ENCODE measurements at places on chromosomes 3 and 15. TPM values are rescaled to one million over a fixed set of nuclear protein-coding genes. Genes with fewer than 3 reads are reported as not detected.

NOP10 gene
- total RNA-seq, result 157 TPM

FAM227B gene
- total RNA-seq, result 0.71 TPM

HYAL3 gene
- total RNA-seq, result 1.4 TPM

ACAD9 gene
- total RNA-seq, result 46.3 TPM

SH2D7 gene
- total RNA-seq, result not detected

DNA sequence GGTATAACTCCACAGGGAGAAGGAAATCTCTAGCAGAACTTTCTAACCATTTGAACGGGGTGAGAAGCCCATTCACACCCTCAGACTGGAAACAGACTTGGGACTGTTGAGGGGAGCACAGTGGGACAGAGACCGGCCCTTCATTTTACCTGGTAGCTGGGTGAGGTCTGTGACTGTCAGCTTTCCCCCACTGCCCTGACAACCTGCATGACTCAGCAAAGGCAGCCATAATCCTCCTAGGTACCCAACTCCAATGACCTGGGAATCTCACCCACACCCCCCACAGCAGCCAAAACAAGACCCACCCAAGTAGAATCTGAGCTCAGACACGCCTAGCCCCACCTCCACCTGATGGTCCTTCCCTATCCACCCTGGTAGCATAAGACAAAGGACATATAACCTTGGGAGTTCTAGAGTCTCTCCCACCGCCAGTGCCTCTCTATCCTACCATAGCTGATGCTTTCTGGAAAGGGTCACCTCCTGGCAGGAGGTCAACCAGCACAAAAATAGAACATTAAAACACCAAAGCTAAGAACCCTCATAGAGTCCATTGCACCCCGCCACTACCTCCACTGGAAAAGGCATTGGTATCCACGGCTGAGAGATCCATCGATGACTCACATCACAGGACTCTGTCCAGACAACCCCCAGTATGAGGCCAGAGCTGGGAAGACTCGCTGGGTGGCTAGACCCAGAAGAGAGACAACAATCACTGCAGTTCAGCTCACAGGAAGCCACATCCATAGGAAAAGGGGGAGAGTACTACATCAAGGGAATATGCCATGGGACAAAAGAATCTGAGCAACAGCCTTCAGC lies 28.0 kb downstream of the SENP7 start:
- DNase-seq, result no peak

GRCh38 chr3:127625821-127626220 lies 3.2 kb upstream of the PODXL2 start:
- no peak for DNase-seq

- no peak for DNase-seq
Measured at GRCh38 chr15:58243070-58243469, 104.9 kb downstream of the AQP9 start.

DNA sequence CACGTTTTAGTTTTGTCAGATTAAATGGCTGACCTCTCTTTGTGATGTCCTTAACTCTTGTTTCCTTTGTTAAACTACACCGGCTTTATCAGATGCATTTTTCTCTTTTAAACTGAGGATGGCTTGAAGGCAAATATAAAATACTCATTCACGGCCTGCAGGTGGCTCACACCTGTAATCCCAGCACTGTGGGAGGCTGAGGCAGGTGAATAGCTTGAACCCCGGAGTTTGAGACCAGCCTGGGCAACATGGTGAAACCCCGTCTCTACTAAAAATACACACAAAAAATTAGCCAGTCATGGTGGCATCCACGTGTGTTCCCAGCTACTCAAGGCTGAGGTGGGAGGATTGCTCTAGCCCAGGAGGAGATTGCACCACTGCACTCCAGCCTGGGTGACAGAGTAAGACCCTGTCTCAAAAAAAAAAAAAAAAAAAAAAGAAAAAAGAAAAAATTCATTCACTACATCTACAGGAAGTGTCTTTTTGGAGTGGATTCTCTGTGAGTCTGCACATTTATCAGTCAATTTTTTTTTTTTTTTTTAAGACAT lies 34.7 kb upstream of the SACM1L start:
- DNase-seq, result no peak

- peak; percentile 80 for DNase-seq
Measured at GRCh38 chr3:141129541-141130011, 78.4 kb downstream of the SPSB4 start.

DNA sequence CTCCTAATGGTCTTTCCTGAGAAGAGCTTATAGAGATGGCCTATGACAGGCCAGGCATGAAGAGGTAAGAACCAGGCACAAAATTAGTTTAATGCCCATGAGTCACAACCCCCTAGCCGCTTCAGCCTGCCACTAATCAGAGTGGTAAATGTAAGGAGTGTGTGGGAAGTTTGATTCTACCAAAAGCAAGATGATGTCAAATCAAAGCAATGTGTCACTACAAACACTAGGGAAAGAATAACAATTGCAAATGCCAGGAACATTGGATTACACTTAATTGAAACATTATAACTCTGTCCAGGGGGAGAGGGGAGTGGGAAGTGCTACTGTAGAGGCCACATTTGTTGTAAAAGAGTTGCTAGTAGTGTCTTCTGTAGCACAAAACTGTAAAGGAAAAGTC lies 596.6 kb upstream of the AGTR1 start:
- DNase-seq, result no peak

DNA sequence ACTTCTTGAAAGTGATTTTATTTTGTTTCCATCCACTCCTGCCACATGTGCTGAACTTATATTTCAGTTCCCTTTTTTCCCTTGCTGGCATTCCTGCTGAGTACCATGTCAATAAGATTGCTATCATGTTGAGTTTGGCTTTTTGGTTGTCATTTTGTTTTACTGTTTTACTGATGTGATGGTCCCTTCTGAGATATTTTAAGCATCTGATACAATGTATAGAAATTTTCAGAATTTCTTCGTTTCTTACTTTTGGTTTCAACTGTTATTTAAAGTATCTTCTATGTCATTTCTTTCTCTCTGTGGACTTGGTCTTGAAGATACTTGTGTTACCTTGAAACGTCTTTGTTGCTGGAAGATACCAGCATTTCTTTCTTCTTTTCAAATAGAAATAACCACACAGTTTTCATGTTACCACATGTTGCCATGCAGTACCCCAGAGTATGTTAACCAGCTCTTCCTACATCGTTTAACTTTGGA lies 14.1 kb downstream of the SIDT1 start:
- no peak for DNase-seq

- no peak for DNase-seq
Measured at GRCh38 chr3:11236588-11237461, 35.4 kb upstream of the ATG7 start.

DNA sequence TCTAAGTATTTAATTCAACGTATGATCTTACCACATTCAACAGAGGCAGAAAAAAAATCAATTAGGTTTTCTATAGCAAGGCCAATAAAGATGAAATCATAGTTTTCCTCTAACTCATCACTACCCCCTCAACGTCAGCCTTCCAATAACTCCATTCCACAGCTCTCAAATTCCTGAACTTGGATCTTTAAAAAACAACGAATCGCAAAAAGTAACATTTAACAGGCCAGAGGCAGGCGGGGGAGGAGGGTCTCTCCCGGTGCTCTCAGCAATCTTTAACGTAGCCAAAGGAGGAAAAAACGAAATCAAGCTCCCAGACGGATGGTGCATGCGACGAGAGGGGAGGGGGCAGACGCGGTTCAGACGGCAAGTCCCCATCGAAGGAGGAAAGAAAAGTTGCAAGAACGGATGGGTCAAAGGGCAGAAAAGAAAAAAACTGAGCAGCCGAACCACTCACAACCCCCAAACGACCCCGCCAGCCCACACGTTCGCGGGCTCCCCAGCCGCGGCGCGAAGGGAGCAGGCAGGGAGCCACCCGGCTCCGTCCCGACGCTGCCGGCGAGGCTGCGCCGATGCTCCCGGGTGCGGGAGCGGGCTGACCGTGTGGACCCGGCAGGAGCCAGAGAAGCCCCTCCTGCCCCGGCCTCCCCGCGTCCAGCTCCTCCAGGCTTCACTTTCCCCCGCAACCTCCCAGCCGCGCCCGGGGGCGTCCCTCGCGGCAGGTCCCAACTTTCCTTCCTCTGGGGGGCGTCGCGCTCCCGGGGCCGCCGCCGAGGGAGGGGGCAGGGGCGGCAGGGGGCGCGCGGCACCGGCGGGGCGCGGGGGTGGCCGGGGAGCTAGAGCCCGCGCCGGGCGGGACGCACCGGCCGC lies 703 bp downstream of the PEAK1 start:
- no peak for DNase-seq

- DNase-seq, result no peak
Measured at GRCh38 chr15:98898122-98898521, 109.5 kb downstream of the PGPEP1L start.

DNA sequence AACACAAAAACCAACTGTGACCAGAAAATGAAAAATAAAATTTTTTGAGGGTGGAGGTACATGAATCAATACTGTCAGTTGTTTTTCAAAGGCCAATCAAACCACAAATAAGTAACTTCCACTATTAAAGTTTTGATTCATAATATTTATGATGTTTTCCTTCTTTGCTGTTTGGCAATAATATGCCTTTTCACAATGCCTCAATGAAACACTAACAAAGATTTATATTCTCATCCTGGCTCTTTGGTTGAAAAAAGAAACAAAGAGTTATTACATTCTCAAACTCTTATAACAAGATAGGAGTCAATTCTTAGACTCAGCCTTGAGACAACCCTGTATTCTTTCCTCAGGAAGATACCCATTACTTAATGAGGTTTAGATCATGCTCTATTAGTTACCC lies 63.1 kb downstream of the C3orf70 start:
- DNase-seq, result no peak

GRCh38 chr3:47961815-47962606 lies 54.2 kb downstream of the MAP4 start:
- DNase-seq, result no peak

DNA sequence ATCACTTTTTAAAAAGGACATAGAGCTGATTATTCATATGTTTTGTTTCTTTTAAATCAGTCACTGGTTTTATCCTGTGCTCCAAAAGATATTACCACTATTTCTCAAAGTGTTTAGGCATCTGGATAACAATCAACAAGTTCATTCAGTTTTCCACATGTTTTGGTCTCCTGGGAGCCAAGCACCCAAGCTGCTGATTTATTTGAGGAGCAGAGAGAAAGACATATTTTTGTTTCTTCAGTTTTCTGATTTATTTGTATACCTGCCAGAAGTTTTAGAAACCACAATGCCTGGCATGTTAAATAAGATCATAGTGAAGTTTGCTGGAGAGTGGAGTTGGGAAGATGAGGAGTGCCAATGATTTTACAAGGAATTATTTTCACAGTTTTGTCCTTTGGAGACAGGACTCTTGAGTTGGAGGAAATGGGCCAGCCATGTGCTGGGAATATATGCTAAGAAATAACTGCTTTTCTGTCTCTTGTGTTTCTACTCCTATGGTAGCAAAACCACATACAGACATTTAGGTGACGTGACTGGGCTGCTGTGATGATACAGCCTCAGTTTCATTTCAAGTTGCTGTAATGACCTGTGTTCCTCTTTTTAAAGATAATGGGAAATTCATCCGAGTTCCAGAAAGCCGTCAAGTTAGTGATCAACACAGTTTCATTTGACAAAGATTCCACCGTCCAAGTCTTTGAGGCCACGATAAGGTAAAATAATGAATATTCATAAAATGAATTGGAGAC lies 11.7 kb downstream of the EDEM1 start:
- DNase-seq, result no peak

GRCh38 chr3:48595526-48596121 lies 495 bp upstream of the COL7A1 start:
- DNase-seq, result no peak

- DNase-seq, result no peak
Measured at GRCh38 chr3:102223132-102223531, 211.7 kb upstream of the ZPLD1 start.

- DNase-seq, result no peak
Measured at GRCh38 chr3:52795298-52795900, 803 bp downstream of the ITIH3 start.

DNA sequence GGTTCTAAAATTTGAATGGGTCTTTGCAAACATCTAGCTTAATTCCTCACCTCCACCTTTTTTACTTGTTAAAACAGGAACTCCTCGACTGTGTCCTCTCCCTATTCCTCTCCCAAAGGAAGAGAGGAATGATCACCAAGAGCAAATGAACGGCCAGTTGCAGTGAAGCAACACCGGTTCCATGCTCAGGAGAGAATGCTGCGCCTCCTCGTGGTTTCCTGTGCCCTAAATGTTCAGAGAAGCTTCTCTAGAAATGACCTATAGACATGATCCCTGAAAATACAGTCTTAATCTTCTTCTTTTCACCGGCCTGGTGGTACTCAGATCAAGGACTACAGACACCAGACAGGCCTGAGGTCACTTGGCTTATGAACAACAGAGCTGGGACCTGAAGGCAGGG lies 65.1 kb upstream of the GUCA1C start:
- DNase-seq, result no peak

DNA sequence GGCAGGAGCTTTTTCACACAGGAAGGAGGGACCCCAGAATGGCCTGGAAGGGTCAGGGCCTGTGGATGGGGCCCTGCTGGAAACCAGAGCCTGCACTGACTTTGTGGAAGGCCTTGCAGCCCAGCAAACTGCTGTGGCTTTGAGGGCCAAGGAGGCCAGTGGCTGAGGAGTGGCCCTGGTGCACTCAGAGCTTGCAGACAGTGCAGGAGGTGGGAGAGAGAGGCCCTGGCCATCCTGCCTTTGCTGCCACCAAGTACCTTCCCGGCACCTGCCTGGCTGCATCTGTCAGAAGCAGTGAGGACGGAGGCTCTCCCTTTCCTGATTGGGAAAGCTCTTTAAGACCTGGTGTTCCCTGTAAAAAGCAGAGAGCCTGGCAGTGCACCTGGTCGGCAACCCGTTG lies 6.4 kb downstream of the PSTPIP1 start:
- DNase-seq, result no peak

DNA sequence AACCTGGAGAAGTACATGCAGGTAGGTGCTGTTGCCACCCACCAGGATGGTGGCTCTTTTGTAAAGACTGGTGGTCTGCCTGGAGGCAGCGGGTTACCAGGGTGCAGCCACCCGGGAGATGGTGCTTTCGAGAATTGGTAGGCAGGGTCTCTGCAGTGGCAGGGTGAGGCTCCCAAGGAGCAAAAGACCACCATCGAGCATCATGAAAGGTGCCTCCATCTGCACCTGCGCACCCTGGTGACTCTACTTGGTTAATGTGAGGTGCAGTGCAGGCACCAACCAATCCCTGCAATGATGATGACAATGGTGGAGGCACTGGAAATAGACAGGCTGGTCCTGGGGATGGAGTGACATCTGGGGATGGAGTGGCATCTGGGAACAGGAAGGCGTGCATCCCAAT lies 236.7 kb downstream of the ADAMTS17 start:
- DNase-seq, result peak; percentile 24

DNA sequence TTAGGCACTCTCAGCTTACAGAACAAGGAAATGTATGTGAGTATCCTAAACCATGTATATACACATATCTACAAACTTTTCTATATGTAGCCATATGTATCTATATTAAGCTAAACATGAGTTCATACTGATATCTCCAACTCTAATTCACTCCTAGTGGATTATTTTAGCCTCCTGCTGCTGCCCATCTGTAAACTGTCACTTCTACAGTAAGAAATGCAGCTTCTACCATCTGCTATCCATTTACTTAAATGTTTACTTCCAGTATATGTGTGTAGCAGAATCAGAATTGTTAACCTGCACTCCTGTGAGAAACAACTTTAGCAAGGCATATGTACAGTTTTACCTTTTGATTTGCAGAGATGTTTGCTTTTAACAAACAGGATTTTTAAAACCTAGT lies 478.5 kb upstream of the CBLB start:
- no peak for DNase-seq

GRCh38 chr3:125068265-125068664 lies 12.5 kb upstream of the HEG1 start:
- DNase-seq, result no peak

- peak; percentile 72 for DNase-seq
Measured at GRCh38 chr15:42131826-42132806, 24.3 kb downstream of the PLA2G4F start.
